Thoracic aorta (tissue), 2 donors: ENCODE measurements at places on chromosomes 3 and 15.

GRCh38 chr15:64841344-64842095 is at the start of gene PLEKHO2:
Gene PLEKHO2, plus strand, starts transcription at chr15:64841915. Its CDS starts 102 bp downstream, at chr15:64842017.
- DNase-seq, result peak; percentile 89

DNA sequence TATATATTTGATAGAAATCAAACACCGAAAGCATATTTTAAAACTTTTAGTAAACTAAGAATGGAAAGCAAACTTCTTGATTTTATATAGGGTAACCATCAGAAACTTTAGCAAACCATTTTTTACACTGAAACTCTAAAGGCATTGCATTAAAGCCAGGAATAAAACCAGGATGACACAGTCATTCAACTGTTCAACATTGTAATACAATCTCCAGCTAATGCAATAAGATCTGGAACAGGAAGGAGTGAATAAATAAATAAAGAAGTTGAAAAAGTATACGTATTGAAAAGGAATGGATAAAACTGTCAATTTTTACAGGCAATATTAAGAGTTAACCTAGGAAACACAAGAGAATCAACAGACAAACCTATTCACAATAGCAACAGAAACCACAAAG is 181.9 kb upstream of the TTC14 start:
- DNase-seq, result no peak

GRCh38 chr15:99413955-99414754 is 151.6 kb upstream of the MEF2A start:
- no peak for DNase-seq

DNA sequence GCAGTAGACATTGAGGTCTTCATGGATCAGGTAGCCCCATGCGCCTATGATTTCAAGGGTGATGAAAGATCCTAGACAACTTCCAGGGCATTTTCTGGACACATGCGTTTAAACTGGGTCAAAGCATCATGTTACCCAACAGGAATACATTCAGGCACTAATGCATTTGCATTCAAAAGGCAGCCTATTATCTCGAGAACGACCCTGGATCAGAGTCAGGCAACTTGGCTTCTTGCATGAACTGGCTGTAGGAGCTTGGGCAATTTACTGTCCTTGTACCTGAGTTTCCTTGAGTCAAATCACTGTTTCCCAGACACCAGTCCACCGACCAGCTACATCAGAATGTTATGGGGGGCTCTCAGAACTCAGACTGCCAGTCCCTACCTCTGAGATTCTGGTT is 51.5 kb upstream of the CHST2 start:
- DNase-seq, result no peak

DNA sequence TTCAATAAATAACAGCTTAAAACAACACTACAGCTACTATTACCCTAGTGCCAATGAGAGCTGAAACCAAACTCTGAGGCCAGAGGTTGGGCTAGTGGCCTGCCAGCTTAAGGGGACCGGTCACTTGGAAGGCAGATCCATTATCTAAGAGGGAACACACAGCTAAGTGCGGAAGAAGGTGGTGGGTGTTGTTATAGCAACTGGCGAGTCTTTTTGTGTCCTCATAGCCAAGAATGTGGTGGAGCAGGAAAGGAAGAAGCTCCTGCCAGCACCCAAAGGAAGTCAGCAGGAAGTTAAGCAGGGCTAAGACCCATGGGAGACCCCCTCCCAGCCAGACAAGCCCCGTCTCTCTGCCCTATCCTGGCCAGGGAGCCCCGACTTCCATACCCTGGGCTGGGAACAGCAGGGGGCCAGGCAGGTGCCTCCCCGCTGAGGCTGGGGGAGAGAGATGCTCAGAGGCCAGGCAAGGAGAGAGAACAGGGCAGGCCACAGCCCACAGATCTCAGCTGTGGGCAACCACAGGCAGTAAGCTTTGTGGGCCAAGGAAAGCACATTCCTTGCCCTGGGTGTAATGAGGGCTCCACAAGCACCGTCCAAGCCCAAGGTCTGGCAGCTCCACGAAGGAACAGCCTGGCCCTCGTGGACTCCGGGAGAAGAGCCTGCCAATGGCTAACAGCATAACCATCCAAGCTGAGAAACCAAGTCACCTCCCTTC is 34.0 kb upstream of the HRH1 start:
- DNase-seq, result no peak

GRCh38 chr15:56532721-56533460 is 68.0 kb upstream of the MNS1 start:
- no peak for DNase-seq

DNA sequence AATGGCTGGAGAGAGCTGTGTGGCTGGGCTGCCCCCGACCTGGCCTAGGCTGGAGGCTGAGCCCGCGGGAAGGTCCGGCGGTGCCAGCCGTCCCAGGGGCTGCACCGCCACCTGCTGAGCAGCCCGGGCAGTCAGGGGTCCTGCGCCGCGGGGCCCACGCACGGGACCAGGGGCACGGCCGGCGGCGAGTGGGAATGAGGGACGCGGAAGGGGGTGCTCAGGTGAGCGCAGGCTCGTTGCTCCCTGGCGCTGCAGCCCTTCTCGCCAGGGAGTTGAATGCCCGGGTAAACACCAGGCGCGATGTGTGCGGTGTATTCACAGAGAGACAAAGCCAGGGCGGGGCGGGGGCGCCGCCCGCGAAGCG is 666 bp upstream of the SEMA3F start:
- no peak for DNase-seq

DNA sequence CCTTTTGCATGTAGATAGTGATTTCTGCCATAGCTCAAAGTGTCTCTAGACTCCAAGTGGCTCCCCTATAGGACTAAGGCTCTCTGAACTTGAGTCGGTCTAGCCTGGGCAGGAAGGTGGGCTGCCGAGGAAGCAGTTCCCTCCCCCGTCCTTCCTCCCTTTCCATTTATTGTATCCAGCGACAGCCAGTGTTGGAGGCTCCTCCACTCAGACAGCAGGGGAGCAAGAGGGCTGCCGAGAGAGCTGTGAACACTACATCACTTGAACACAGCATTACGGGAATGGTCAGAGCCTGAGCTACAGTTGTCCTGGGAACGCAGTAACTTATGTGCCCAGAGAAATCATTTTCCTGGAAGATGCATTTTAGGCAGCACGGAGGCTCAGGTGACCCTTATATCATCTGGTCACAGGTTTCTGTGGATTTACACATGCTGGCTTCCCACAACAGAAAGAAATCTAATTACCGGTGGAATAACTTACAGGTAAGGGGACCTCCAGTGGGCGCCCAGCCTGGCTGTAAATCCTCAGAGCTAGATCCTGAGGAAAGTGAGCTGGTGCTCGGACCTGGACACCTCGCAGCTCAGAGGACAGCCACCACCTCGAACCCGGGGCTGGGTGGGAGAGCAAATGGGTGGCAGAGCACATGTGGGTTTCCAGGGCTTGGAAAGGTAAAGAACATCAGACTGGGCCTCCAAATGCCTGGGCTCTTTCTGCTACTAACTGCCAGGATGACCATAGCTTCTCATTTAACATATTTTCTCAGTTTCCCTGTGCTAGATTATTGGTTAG is 197.1 kb downstream of the UACA start:
- DNase-seq, result no peak

GRCh38 chr3:180085122-180085710 is 48.5 kb upstream of the PEX5L start:
- no peak for DNase-seq

GRCh38 chr3:72748659-72749058 is 99.6 kb downstream of the SHQ1 start:
- no peak for DNase-seq

- no peak for DNase-seq
Measured at GRCh38 chr3:56424336-56424735, 43.9 kb downstream of the ERC2 start.

DNA sequence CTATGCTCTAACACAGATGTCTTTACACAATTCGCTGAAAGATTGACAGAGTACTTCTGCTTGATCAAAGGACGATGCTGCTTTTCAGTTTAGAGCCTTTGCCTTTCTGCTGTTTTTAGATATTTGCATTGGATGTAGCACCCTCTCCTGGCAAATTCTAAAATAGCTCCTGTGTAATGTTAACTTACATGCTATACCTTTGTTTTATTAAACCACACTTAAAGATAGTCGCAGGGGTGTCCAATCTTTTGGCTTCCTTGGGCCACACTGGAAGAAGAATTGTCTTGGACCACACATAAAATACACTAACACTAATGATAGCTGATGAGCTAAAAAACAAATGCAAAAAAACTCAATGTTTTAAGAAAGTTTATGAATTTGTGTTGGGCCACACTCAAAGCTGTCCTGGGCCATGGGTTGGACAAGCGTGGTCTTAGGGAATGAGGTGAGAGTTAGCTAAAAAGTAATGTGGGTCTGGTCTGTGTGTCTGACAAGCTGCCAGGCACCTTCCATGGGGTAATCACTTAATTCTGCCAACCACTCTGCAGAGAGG is 62.9 kb downstream of the ATG7 start:
- DNase-seq, result no peak

DNA sequence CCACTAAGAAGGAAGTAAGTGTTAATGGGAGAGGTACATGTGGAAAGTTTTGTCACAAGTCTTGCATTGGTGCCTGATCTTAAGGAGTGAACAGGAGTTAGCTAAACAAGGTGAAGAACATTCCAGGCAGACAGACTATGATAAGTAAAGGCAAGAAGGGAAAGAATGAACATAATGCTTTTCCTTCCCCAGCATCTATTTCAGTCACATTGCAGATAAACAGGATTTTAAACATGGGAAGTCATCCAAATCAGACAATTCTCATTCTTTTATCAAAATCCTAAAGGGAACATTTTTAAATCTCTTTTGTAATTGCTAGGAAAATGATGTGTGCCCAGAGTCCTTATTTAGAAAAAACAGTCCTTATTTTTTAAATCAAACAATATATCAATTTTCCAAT is 424.6 kb downstream of the FGF12 start:
- DNase-seq, result no peak

- peak; percentile 96 for DNase-seq
Measured at GRCh38 chr3:101676765-101677435, at the start of gene ZBTB11. Gene ZBTB11, minus strand, starts transcription at chr3:101677132. Its CDS starts 218 bp downstream, at chr3:101676914.

GRCh38 chr15:38274135-38274534 is 21.5 kb downstream of the SPRED1 start:
- DNase-seq, result no peak

- no peak for DNase-seq
Measured at GRCh38 chr15:50940506-50940905, 32.0 kb downstream of the AP4E1 start.

DNA sequence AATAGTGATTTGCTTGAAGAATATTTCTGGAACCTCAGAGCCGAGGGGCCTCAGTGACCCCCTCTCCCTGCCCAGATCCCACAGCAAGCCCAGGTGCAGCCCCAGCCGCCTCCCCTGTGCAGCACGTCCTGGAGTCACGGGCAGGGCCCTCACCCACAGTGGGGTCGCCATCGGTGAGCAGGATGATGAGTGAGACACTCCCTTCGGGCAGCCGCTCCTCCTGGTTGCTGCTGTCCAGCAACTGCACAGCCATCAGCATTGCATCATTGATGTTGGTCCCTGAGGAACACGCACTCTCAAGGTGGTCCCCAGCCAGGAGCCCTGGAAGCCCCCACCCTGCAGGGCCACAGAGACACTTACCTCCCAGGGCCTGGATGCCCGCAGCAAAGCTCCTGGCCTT is 6.4 kb downstream of the ITIH4 start:
- DNase-seq, result no peak

- no peak for DNase-seq
Measured at GRCh38 chr3:12991861-12992281, 81.4 kb downstream of the IQSEC1 start.

DNA sequence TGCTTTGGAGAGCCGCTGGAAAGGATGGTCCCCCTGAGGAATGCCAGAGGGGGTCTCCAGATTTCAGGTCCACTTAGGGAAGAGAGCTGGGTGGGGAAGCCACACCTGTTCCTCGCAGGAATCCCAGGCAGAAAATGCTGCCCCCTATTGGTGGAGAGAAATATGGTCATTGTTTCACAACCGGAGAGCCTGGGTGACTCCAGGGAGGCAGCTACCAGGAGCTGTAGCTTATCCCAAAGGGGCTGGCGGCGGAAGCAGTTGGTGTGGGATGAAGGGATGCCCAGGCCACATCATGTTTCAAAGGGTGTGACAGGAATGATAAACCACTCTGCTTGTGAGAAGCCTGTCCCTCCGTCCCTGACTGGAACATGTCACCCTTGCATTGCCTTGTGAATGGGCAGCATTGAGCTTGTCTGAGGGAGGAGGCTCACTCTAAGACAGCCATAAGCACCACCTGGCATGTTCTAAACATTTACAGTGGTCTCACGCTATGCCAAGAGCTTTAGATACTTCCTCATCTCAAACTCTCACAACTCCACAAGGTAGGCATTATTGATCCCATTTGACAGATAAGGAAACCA is 34.5 kb downstream of the POMGNT2 start:
- DNase-seq, result no peak

- DNase-seq, result no peak
Measured at GRCh38 chr3:167251678-167252077, 128.4 kb downstream of the ZBBX start.

GRCh38 chr3:124964387-124964786 is 29.8 kb upstream of the MUC13 start:
- DNase-seq, result no peak
